Stimulated activated CD4-positive, alpha-beta T cell treated with anti-CD3 and anti-CD28 coated beads, Interleukin-4, amount 100 ng/mL, for 24 hours (primary cell): ENCODE measurements at places on chromosomes 5 and 9.
A peak's percentile ranks its signal among the peaks of the same experiment; 100 is the strongest.

DNA sequence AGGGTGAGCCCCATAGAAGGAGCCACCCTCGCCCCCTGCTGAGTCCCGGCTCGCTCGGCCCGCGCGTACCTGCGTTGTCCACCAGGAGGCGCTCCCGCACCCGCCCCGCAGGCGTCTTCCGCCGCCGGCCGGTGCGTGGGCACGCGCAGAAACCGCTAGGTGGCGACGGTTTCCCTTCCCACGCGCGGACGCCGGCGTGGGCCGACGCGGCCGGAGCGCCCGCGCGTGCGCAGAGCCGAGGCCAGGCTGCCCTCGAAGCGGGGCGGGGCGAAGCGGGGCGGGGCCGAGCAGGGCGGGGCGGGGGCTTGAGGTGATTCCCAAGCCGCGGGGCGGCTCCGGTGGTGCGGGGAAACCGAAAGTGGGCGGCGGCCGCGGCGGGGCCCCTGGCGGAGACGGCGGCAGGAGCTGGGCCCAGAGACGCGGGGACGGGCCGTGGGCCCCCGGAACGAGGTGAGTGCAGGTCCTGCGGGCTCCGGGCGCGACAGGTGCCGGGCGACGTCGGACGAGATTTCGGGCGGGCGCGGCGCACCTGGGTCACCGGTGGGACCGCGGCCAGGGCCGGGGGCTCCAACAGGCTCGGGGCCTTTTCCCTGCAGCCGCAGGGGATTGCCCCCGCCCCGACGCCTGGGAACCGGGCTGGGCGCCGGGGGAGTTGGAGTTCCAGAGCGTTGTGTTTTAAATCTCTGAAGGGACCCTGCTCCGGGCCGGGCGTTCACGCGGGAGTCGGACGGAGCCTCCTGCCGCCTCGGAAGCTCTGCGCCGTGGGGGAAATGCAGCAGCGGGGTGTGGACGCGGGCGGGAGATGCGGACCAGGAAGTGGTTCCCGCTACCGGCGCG lies at the start of gene TDRD7:
Gene TDRD7, plus strand, starts transcription at position 308 of the 837 bp plus-strand sequence. CDS start 16,370 bp downstream, outside the sequence.
- peak; percentile 90 for DNase-seq

DNA sequence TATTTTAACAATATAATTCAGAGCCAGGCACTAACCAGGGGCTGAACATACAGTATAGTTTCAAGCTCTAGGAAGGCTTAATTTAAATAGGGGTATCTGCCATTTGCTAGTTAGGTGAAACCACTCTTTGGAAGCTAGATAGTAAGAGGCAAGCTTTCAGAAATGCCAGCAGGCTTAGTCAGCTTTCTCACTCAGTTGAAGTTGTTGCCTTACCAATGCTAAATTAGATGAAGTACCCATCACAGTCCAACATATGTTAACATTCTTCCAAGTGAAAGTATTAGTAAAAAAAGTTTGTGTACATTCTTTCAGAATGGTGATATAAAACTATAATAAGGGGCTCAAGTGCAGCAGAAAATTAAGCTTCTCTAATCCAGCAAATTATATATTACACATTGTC lies 215.0 kb downstream of the CNTLN start:
- no peak for DNase-seq

- DNase-seq: no peak
Observed at GRCh38 chr5:145971108-145971507, 34.7 kb downstream of the SH3RF2 start.

DNA sequence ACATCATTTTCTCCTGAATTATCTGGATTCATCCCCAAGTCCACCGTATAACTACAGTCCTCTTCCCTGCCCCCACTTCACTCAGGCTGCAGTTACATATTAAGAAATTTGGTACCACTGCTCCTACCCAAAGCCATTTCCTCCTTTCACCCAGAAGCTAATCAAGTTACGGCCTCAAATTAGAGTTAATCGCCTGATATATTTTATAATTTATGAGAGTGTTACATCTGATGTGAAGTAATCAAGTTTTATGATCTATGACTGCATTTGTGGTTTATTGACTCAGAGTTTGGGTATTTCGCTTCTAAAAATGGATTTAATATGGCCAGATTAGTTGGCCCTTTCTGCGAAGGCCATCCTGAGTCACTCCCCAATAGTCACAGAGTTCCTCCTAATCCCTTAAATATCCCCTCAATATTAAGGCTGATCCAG lies 223.6 kb upstream of the KIF2A start:
- no peak for DNase-seq

GRCh38 chr5:125848751-125849150 lies 574.5 kb upstream of the GRAMD2B start:
- DNase-seq: no peak

- DNase-seq: no peak
Observed at GRCh38 chr5:114191441-114191840, 170.4 kb upstream of the KCNN2 start.

- DNase-seq: no peak
Observed at GRCh38 chr9:27183131-27183530, 74.1 kb downstream of the TEK start.

DNA sequence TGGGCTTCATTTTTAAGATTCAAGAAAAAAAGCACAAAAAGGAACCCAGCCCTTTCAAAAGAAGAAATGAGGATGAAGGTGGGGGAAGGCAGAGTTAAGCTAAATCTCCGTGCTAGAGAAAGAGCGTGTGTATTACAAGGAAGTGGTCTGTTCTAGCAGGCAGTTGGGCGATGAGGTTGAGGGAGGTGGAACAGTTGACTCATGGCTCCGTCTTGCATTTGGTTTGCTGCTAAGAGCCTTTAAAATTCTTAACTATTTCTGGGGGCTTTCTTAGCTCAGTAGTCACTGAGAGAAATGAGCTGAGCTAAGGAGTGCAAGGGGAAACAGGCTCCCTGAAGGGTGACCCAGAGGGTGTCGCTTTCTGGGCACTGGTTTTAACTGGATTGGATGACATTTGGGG lies 117.4 kb downstream of the GCNT1 start:
- DNase-seq: peak; percentile 51

- no peak for DNase-seq
Observed at GRCh38 chr9:112168197-112168596, 6.9 kb downstream of the SUSD1 start.

- no peak for DNase-seq
Observed at GRCh38 chr9:103789686-103790085, 304.4 kb upstream of the SMC2 start.

DNA sequence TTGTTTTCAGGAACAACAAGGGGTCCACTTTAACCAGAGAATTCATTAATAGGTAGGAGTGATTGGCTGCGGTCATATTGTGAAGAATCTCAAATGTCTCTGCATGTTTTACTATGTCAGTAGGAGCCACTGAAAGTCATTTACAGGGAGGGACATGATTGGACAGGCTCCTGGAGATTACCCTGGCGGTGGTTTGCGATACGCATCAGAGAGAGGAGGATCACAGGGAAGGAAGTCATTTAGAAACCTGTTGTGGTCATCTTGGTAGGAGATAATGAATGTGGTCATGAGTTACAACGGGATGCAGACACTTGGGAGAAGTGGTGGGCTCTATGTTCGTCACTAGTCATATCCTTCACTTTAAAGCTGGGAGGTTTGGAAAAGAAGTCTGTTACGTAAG lies 262.8 kb downstream of the FAM114A2 start:
- DNase-seq: no peak

DNA sequence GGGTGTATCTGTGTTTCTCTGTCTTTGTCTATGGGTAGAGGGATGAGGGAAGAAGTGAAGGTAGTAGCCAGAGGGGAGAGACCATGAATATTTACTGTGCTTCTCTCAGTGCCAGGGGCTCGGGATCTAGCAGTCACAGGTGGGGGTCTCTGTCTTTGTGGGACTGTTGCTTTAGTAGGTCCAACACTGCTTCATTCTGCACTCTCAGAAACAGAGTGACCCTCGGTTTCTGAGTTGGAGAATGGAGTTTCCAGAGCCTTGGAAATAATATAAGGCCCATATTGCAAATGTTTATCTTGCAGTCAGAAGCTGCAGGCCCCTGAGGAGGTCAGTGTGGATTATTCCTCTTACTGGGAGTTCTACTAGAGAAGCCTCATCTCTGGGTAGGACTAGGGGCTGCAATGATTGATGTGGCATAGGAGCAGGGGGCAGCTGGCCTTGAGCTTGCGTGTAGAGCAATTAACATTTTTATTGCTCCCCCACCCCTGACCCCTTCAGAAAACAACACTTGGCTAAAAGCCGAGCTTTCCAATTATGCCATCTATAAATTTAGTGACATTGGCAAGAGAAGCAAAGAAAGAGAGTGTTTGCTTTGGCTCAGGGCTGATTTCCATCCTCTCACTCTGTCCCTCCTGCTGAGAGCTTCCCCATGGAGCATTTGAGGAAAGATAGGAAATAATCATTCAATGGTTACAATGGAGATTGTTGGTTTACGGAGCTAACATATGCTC lies 55.0 kb upstream of the TRPC7 start:
- no peak for DNase-seq

DNA sequence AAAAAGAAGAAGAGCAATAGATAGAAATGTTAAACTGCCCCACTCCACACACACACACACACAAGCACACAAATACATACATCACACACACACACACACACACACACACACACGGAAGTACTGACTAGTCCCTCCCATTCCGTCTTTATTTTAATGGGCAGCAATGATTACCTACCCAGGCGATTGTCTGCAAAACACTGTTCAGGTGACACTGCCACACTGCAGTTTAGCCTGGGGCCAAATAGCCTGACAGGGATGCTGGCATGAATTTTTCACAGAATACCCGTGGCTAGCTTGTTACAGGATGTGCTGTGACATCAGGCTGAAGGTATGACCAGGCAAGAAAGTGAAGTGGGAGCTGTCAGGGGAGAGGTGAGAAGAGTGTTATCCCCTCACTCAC lies 86.9 kb downstream of the FRMD3 start:
- no peak for DNase-seq

DNA sequence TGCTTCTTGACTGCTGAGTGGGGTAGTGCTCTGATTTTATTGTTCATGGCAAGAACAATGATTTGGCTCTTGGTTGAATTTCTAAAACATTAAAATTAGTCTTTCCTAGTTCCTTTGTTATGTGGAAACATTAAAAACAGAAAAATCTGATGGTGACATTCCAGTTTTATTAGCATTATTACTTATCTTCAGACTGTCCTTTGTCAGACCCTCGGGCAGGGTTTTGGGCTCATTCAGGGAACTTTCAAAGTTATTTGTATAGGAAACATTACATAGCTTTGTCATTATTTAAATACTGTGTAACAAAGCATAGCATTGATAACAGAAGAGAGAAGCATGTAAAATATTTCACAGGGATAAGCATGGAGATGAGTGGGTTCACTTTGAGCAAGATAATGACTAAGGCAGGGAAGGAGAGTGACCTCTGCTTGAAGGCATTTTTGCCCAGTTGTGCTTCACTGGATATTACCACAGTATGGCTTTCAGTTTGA lies 119.9 kb downstream of the KDM4C start:
- no peak for DNase-seq

GRCh38 chr5:155307229-155307628 lies 293.7 kb downstream of the KIF4B start:
- DNase-seq: no peak

DNA sequence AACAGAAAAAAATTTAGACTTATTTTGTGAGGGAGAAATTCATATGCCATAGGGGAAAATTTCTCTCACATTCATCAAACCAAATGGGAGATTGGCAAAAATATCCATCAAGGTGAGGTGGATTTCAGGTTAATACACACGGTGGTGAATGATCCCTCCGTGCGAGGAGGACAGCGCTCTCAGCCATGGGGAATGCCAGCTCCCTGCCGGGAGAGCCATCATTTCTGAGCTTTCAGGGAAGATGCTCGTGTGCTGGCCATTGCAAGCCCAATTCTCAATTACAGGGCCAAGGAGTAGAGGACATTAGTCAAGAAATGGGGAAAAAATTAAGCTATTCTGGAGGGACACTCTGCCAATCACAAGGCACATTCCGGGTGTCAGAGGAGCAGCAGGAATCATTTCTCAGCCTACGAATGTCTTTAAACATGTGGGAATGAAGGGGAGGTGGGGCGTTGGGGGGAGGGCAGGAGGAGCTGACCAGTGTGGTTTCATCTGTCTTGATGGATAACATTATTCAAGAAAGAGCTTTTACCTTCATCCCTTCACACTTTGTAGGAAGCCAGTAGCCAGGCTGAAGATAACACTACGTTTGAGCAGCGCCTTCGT lies 165.5 kb downstream of the DAB2IP start:
- DNase-seq: no peak

- DNase-seq: no peak
Observed at GRCh38 chr5:34040472-34040871, 2.5 kb downstream of the C1QTNF3 start.

- DNase-seq: peak; percentile 74
Observed at GRCh38 chr5:170638454-170639220, 134.8 kb downstream of the KCNIP1 start.

- DNase-seq: no peak
Observed at GRCh38 chr5:32206509-32207354, 32.6 kb upstream of the GOLPH3 start.

DNA sequence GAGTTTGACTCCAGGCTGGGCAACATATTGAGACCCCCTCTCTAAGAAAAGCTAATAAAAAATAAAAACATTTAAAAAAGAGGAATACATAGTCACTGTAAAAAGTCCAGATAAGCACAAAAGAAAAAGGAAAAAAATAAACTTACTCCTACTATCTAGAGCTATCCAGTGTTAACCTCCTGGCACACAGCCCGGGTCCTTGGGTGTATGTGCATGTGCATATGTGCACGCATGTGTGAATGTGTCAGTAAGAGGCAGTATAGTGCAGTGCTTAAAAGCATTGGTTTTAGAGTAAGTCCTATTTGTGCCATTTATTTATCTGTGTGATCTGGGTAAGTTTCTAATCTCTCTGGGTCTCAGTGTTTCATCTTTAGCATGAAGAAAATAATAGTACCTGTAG lies 26.7 kb downstream of the FAM219A start:
- DNase-seq: no peak

- DNase-seq: no peak
Observed at GRCh38 chr5:64518793-64519192, 13.0 kb downstream of the RGS7BP start.

DNA sequence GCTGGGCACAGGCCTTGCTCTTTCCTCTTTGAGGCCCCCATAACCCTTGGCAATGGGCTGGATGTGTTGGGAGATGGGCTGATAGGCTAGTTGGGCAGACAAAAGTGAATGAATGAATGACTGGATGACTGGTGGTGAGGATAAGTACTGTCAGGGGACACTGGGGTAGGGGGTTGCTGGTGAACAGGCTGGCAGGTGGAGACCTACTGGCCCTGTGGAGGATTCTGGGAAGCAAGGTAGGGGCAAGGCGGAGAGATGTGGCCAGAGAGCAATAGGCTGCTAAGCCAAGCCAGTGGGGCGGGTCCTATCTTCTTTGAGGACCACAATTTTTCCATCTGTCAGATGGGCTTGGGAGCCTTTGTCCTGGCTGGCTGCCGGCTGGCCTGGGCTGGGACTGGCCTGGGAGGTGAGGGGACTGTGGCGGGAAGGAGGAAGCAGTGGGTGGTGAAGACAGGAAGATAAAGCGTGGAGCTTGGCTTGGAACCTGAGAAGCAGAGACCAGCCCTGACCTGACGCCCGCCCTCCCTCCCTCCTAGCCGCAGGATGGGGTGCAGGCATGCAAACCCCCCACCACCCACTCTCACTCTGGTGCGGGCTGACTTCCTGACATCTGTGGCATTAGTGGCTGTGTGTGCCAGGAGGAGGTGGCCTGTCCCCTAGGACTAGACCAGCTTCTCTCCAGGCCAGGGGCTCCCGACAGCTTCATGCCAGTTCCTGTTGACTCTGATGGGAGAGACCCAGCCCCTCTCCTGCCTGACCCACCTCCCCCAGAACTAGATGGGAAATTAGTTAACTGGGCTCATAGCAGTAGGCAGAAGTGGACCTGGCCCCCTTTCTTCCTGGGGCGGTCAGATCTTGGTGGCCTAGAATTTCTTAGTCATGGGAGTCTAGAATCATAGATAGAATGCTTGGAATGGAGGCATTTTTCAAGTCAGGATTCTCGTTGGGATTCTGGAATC lies 9.5 kb downstream of the CXXC5 start:
- no peak for DNase-seq

GRCh38 chr9:16825331-16825725 lies 45.1 kb downstream of the BNC2 start:
- DNase-seq: no peak
